ENCODE measurements at places on chromosomes 3 and 15. TPM values are rescaled to one million over a fixed set of nuclear protein-coding genes. Genes with fewer than 3 reads are reported as not detected.

The LINGO1 gene
- total RNA-seq: not detected

The MANF gene
- 200 TPM for total RNA-seq

The TRPM1 gene
- total RNA-seq: not detected

The GJD2 gene
- not detected for total RNA-seq

The UNC45A gene
- 115 TPM for total RNA-seq

The AP3B2 gene
- 0.22 TPM for total RNA-seq

The EPHA6 gene
- total RNA-seq: 0.22 TPM

The PTPN9 gene
- 19.4 TPM for total RNA-seq

The GRIP2 gene
- total RNA-seq: 0.37 TPM

The FETUB gene
- not detected for total RNA-seq

The PCBP4 gene
- total RNA-seq: 38.6 TPM

The PTPN23 gene
- 28.8 TPM for total RNA-seq

The TGM4 gene
- total RNA-seq: not detected

Measured in uterine smooth muscle cell (primary cell).